ENCODE measurements at places on chromosomes 11 and 22.
A peak's percentile ranks its signal among the peaks of the same experiment; 100 is the strongest.

GRCh38 chr11:42249956-42250355 is 790.5 kb upstream of the LRRC4C start:
- no peak for DNase-seq

- no peak for DNase-seq
Measured at GRCh38 chr11:45755281-45755859, 49.6 kb upstream of the SLC35C1 start.

GRCh38 chr22:48741540-48741939 is 1086.1 kb downstream of the BRD1 start:
- no peak for DNase-seq

- no peak for DNase-seq
Measured at GRCh38 chr11:3755151-3755550, 42.2 kb downstream of the NUP98 start.

GRCh38 chr11:8768625-8769333 is 86.2 kb downstream of the RPL27A start:
- no peak for DNase-seq

- DNase-seq = peak; percentile 82
Measured at GRCh38 chr22:39117585-39118191, 20.6 kb downstream of the APOBEC3H start.

GRCh38 chr11:120749395-120749794 is 237.8 kb downstream of the GRIK4 start:
- DNase-seq = no peak

GRCh38 chr11:83156144-83156995 is 561 bp upstream of the PCF11 start:
- peak; percentile 47 for DNase-seq

GRCh38 chr11:2256951-2257700 is 13.3 kb downstream of the ASCL2 start:
- no peak for DNase-seq

DNA sequence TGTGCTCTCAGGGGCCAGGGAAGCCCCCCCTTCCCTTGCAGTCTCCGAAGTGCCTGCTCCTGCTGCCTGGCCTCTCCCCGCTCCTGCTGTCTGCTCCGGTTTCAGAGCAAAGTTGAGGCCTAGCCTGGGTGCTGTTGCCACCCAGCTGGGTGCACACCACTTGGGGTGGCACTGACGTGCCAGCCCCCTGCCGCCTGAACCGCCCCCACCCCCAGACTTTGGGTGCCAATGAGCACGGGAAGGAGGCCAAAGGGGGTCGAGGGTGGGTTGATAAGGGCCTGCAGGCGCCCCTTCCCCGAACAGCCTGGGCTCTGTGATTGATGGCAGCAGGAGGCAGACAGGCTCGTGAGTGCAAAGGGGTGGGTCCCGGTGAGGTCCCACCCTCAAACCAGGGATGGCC is 48.2 kb downstream of the EMSY start:
- no peak for DNase-seq

DNA sequence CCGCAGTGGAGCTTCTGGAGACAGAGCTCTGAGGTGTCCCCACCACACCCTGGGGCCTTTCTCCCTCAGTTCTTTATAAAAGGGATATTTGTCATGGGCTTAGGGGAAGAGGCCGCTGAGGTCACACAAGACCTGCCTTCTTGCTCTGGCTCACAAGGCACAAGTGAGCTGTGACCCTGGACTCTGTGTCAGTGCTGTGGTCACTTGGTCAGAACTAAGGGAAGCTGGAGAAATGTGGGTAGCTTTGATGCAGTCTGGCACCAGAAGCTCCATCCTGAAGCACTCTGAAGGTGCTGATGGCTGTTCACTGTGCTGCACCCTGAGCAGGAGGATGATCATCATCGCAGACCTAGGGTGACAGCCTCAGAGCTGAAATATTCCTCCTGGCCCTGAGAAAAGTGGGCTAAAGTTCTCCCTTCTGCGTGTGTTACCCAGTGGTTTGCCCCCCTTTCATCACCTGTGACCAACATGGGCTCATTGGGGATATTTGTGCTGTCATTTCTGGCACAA is 28.1 kb upstream of the VPREB1 start:
- DNase-seq = no peak

- DNase-seq = no peak
Measured at GRCh38 chr22:50183141-50183971, 2.4 kb upstream of the TRABD start.

DNA sequence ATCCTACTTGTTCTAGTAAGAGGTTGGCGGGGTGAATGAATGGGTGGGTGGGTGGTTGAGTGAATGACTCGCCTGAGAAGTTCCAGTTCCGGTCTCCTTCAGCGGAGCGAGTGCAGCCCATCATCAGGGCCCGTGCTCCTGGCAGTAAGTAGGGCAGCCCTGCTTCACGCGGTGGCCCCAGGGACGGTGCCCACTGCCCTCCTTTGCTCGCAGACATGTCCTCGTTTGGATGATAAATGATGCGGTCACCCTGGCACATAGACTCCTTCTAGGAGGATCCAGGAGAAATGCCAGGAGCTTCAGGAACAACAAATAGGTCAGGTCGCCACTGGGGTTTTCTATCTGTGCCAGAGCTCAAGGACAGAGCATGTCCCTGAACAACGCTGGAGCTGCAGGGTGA is 370.8 kb downstream of the CTTN start:
- DNase-seq = no peak

DNA sequence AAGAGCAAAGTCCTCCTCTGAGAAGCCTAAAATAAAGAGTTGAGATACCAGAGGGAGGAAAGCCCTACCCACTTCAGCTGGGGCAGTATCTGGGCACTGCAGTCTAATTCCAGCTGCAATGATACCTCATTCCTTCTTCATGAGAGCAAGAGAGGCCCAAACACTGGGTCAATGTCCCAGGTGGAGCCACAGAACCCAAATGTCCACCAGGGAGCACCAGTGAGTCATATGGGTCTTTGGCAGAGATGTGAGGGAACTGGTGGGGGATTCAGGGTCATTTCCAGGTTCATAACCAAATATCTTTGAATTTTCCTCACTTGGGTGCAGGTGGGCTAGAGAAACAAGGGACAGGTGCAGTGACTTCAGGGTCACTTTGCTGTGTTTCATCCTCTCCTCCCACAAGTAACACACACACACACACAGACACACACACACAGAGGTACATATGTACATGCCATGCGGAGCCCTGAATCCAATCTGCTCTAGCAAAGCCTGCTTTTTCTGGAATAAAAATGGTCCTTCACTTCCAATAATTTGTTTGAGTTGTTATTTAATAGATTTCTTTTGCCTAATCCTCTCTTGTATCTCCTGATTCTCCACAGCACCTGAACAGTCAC is 585.4 kb downstream of the SOX6 start:
- peak; percentile 20 for DNase-seq

- DNase-seq = no peak
Measured at GRCh38 chr11:82883853-82884252, 16.4 kb downstream of the PRCP start.

GRCh38 chr11:2779499-2779980 is 79.7 kb upstream of the KCNQ1OT1 start:
- DNase-seq = no peak

DNA sequence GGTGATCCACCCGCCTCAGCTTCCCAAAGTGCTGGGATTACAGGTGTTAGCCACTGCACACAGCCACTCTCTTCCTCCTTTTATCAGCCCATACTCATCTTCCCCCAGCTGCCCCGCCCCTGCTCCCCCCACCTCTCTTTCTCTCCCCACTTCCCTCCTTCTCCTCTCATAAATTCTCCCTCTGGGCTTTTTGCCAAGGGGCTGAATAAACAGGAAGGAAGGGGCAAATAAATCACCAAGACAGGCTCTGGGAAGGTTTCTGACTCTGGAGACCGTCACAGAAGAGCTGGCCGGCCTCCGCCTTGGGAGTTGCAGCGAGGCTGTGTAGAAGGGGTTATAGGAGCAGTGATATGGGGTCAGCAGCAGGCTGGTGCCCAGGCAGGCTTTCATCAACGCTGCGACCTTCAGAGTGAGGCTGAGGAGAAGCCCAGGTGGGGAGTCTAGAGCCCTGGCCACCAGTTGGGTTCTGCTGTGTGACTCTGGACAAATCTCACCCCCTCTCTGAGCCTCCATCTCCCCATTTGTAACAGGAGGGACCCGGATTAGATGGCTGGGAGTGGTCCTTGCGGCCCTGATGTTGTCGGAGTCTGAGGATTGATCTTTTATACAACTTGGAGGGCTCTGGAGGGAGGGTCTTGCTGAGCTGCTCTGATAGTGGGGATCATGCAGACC is 62.6 kb upstream of the RASD2 start:
- no peak for DNase-seq

DNA sequence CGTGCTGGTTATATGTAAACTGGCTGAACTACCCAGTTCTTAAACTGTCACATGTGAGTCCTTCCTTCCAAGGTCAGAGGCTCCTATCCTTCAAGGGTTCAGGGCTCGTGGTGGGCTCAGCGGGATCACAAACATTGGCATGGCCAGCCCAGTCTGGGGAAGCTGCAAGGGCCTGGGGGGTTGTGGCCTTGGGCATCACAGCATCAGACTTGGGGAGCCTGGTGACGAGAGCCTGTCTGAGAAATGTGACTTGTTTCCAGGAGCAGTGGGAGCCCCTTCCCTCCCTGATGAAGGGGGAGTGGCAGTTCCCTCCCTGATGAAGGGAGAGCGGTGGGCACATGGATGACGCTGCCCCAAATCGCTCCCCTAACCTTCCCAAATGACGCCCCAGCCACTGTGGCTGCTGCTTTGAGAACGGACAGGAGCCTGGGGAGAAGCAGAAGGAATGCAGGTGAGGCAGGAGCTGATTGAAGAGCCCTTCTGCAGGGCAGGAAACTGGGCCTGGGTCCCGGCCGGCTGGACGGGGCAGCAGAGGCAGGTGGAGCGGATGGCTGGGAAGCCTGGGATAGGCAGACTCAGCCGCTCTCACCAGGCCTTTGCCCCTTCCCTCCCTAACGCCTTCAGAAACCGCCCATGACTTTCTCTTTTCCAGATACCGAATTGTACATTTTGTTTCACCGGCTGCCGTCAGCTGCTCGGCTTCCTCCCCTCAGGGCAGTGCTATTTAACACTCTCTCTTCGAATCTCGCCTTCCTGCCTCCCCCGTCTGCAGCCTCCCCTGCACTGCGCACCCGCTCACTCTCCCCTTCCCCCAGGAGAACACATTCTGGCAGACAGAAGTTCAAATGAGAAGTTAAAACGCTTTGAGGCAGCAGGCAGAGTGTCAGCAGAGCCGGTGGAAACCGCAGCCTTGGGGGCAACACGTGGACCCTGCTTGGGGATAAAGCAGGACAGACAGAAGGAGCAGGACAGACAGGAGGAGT is 1486.7 kb downstream of the BRD1 start:
- DNase-seq = no peak

Measured in CD4-positive, alpha-beta T cell (primary cell).